NCI-H1417 treated with DMSO at 0.1 percent for 48 hours (cell line): ENCODE measurements at places on chromosomes 6 and 20.

DNA sequence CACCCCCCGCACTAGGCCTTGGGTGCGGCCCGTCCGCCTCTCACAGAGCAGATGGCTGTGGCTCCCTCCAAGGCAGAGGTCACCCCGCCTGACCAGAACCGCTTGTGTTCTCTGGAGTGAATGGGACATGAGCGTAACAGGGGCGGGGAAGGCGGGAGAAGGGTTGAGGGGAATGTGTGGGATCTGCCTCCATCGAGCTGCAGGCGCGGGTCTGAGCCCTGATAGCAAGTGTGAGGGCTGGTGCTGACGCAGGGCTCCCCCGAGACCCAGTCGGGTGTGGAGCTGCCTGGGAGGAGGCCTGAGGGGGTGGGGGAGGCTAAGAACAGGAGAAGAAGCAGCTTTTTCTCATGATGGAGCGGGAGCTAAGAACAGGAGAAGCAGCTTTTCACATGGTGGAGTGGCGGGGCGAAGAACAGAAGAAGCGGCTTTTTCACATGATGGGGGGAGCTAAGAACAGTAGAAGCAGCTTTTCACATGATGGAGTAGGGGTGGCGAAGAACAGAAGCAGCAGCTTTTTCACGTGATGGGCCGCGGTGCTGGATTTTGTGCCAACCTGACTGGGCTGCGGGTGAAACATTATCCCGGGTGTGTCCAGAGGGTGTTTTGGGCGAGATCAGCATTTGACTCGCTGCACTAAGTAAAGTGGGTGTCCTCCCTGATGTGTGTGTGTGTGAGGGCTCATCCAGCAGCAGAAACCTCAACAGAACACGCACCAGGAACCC, 169.3 kb downstream of the TTLL2 start:
- no peak for DNase-seq

GRCh38 chr20:34296468-34296867, 6.7 kb downstream of the AHCY start:
- no peak for DNase-seq

GRCh38 chr6:161727083-161727833, 453.4 kb upstream of the AGPAT4 start:
- no peak for DNase-seq

- DNase-seq, result no peak
Observed at GRCh38 chr20:8646033-8646441, 422.9 kb upstream of the PLCB4 start.

DNA sequence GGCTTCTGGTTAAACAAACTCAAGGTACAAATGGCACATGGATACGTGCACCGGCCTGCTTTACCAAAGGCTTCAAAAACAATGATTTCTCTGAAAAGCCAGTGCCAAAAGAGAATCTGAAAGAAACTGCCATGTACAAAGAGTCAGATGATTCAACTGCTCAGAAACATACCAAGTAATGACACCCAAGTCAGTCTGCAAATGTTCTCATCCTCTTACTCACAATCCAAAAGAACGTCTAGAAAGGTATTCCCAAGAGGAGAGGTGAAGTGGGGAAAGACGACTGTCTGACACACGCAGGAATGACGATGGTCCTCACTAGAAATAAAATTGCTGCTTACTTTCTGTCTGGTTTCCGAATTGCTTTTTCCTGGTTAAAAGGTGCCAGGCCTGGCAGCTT, 52.9 kb downstream of the NFATC2 start:
- DNase-seq, result no peak

- no peak for DNase-seq
Observed at GRCh38 chr20:47708140-47708807, 77.0 kb downstream of the SULF2 start.

GRCh38 chr6:114577109-114577508, 234.3 kb upstream of the HS3ST5 start:
- DNase-seq, result no peak

- no peak for DNase-seq
Observed at GRCh38 chr20:9496155-9496554, 18.2 kb upstream of the LAMP5 start.

DNA sequence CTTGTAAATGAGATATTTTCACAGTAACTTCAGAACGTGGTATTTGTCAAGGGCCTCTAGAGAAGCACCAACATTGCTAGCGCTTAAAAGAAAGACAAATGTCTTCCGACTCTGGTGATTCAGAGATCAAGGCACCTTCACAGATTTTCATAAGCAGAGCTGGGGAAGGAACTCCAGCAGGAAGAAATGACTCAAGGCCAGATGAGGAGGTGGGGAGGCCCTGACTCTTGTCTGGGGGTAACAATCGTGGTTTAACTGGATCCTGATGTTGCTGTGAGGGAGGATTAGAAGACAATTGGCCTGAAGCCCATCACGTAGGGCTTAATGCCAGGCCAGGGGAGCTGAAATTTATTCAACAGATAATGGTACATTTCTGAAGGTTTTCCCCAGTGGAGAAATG, 122.9 kb upstream of the QKI start:
- DNase-seq, result no peak

GRCh38 chr20:62156592-62157386, 13.2 kb downstream of the SS18L1 start:
- DNase-seq, result no peak

- no peak for DNase-seq
Observed at GRCh38 chr20:54102543-54102942, 32.1 kb upstream of the BCAS1 start.

DNA sequence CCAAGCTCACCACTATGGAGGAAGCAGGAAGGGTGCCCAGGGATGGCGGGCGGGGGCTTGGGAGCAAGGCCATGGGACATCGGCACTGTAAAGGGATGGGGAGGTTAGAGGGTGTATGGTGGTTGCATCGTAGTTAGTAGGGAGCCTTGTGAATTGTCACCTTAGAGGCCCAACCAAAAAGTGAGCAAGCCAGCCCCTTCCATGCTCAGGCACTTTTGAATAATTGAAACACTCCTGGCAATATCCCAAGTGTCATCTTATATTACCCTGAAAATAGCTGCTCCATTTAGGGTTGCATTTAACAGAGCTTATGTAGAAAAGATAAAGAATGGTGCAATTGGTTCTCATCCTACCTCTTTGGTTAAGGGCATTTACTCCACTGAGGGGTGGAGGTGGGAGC, 169.2 kb downstream of the SAMD5 start:
- no peak for DNase-seq

DNA sequence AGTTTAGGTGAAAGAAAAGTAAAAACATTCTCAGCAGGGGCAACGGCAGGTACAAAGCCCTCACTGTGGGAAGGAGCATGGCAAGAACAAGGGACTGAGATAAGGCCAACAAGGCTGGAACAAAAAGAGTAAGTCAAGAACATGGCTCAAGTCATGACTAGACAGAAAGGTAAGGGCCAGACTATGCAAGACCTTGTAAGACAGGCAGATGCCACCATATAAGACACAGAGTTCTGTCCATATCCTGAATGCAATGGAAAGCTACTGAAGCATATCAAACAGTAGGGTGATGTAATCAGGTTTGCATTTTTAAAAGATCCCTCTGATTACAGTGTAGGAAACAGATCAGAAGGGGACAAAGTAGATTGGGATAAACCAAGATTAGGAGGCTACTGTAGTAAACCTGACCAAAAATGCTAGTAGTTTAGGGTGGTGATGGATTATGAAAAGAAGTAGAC, 5.5 kb downstream of the REV3L start:
- DNase-seq, result no peak

GRCh38 chr6:131640100-131640499, 3.0 kb downstream of the ENPP3 start:
- DNase-seq, result no peak

GRCh38 chr20:63056236-63057170, 49.7 kb upstream of the BHLHE23 start:
- no peak for DNase-seq

DNA sequence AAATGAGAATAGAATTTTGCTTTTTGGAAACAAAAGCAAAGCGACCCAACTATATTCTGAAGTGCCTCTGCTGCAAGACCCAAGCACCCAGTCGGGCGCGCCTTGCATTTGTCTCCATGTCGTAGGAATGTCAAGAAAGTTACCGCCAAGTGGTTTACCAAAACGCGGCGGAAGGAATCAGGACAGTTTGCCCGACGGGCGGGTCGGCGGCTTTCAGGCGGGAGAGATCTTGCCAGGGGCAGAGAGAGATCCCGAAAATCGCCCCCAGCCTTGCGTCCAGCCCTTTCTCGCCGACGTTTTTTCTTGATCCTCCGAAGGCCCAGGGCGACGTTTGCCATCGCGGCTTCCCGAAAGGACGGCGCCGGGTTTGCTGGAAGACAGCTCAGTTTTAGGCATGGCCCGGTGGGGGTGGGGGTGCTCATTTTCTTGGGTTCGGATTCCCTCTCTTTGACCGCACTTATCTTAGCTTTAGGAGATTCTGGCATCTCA, 4.0 kb upstream of the LIN28B start:
- DNase-seq, result no peak

DNA sequence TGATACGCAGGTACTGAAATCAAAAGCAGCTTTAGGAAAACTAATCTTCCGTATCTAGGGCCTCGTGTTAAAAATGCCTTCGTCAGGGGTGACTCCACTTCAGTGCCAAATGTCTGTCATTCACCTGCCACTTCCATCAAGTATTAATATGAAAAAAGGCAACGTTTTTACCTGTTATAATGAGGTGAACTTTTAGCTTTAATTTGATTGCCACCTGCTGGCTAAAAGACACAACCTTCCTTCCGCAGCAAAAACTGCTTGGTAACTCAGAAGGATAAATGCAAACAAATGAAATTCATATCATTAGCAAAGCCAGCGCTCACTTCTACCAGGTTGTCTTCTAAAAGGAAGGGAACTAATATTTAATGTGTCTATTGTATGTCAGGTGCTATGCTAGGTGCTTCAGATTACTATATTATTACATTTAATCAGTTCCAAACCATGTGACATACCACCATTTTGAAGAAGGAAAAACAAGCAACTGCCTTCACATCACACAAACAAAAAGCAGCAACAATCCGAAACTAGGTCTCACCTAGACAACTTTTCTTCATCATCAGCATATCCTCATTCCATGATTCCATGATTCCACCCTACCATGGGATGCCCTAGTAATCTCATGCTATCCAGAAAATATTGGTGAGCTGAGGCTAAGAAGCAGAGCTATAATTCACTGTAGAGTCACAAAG, 20.6 kb upstream of the ARHGAP18 start:
- DNase-seq, result no peak

DNA sequence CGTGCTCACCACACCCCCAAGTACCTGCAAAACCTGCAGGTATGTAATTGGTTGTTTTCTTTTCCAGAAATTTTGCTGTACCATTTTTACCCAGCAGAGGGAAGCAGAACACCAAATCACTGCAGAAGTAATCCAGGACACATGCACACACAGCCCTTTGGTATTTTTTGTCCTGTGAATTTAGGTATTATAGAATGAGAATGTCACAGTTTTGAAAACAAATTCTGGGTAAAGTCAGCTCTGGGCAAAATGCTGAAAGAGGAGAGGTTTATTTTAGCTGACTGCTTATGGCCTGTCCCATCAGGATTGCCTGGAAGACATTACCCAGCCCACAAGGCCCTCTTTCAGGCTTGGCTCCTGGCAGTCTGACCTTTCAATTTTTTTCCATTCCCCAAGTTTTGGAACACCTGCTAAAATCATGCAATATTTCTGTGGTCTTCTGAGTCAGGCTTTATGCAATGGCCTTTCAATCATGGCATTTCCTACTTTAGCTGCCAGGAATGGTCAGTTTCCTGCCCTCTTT, 3.5 kb upstream of the EFHC1 start:
- no peak for DNase-seq

DNA sequence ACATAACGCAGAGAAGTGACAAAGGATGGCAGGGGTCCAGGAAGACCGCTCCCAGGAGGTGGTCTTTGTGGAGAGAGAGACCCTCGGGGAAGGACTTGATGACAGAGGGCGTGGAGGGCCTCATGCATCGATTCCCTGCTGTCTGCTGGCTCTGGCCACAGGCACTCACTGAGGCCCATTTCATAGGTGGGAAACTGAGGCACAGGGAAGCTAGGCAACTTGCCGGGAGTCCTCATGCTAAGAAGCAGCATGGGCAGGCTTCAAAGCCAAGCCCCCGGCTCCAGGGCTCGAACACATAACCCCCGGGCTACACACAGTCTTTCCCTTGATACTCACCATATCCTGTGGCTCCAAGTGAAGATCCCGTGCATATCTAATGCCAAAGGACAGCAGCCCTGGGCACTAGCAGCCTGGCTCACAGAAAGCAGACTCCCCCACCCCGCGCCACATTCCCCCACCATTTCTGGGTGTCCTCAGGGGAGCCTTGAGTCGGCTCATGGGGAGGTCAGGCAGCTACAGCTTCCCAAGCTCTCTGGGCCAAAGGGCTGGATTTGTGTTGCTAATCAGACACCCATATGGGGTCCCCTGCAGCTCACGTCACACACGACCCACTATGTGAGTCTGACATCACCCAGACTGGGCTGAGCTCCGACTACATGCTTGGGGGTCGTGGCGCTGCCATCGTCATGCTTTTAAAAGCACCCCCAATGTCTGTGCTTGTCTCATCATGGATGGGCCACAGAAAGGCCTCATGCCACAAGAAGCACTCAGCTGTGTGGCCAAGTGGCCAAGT, 130.9 kb upstream of the PMEPA1 start:
- no peak for DNase-seq

GRCh38 chr6:43215066-43215465, 14.2 kb downstream of the DNPH1 start:
- DNase-seq, result no peak

- DNase-seq, result no peak
Observed at GRCh38 chr20:33481431-33481941, 8.4 kb upstream of the CBFA2T2 start.

GRCh38 chr20:60297649-60298048, 339.4 kb downstream of the CDH26 start:
- no peak for DNase-seq

- no peak for DNase-seq
Observed at GRCh38 chr6:152815230-152815872, 64.8 kb downstream of the VIP start.

DNA sequence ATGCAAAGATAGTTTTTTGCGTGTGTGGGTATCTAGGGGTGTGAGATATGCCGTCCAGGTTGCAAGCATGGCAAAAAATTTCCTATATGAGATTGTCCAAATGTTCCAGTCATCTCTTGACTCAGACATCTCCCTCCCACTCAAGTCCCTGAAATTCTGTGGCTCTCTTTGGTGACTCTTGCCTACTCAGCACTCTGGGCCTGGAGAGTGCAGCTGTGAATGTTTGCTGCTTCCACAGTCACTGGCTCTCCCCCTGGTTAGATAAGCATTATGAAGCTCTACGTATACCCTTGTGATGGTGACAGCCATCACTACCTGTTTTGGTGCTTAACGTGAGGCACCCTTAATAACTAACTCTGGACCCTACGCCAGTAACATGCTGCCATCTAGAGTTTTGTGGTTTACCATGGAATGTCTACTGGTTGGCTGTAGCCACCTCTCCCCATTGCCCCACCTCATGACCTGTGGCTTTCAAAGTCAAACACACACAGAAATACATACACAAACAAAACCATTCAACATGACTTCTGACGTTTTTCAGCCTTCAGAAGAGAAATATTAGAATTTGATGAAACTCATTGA, 621.9 kb upstream of the CITED2 start:
- peak; percentile 50 for DNase-seq
